ENCODE measurements at places on chromosomes 6 and 20. TPM values are rescaled to one million over a fixed set of nuclear protein-coding genes. Genes with fewer than 3 reads are reported as not detected.

The MYCT1 gene
- total RNA-seq: 133 TPM

The MYBL2 gene
- 19.8 TPM for total RNA-seq

The MEI4 gene
- not detected for total RNA-seq

The LCA5 gene
- total RNA-seq: 5.8 TPM

The ATF6B gene
- 15.7 TPM for total RNA-seq

The RHAG gene
- not detected for total RNA-seq

The GPLD1 gene
- under 0.01 TPM for total RNA-seq

The IL17F gene
- not detected for total RNA-seq

The RFX6 gene
- not detected for total RNA-seq

The KPNA5 gene
- 6.2 TPM for total RNA-seq

The EYA2 gene
- total RNA-seq: not detected

The FOXC1 gene
- total RNA-seq: 5.2 TPM

The CCN5 gene
- not detected for total RNA-seq

The PRKN gene
- total RNA-seq: 0.15 TPM

The RGS17 gene
- total RNA-seq: 3.9 TPM

The UBE2C gene
- 21.4 TPM for total RNA-seq

The TMC2 gene
- total RNA-seq: not detected

The PCK1 gene
- not detected for total RNA-seq

The POPDC3 gene
- total RNA-seq: 1.3 TPM

The MUC21 gene
- total RNA-seq: not detected

The SYCP2L gene
- total RNA-seq: not detected

The C6orf58 gene
- not detected for total RNA-seq

The SLC22A16 gene
- not detected for total RNA-seq

Data from epithelial cell of umbilical artery (primary cell).